Fibroblast of lung (primary cell): ENCODE measurements at places on chromosomes 11 and 22.

- DNase-seq, result no peak
These were observed 426.4 kb upstream of the LUZP2 start for GRCh38 chr11:24070435-24070834.

DNA sequence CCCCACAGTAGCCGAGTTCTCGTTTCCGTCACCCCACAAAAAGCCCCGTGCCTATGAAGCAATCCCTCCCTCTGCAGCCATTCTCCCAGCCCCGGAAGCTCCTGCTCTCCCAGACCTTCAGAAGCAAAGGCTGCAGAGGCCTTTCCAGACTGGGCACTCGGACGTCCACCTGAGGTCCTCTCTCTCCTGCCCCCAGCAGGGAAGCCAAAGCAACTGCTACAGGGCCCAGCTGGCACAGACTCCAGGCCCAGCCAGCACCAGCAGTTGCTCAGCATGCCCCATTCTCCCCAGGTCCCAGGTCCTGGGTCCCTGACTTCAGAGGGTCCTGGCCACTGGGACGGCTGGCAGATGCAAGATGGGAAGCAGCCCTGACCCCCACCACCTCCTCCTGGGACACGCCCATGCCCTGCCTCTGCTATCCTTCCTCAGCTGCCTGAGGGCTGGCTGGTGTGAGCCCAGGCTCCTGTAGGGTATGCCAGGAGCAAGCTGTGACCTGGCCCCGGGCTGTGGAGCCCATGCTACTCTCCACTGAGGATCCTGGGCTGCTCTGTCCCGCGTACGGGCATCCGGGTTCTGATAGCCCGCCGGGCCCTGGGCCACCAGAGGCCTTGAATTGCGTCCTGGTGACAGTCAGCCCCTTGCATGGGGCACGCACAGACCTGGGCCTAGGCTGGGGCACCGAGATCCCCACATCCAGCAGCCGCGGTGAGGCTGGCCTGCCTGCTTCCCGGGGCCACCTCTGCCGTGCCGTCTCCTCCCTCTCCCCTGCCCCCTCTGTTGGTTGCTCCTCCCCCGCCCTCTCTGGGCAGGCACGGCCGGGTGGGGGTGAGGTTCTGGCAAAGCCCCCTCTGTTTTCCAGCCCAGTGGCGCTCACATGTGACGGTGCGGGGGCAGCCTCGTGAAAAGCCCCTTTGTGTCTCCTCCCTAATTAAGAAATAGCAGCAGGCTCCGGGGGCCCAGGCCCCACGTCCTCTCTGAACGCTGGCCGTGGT is 1310.3 kb downstream of the BRD1 start:
- no peak for DNase-seq

DNA sequence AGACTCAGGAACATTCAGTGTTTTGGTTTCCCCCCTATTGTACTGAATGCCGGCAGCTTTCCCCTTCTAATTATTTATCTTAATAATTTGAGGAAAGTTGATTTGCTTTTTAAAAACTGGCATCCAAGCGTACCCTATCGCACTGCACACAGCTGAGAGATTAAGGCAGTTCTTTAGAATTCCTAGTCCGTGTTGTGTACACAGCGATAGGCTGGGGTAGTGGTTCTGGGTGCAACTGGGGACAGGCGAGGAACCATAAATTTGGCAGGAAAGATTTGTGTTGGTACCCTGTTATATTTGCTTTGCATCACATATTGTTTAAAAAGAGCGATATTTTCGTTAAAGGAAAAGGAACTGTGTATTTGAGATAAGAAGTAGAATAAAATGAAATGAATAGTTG is 39.2 kb downstream of the PTPRJ start:
- no peak for DNase-seq

DNA sequence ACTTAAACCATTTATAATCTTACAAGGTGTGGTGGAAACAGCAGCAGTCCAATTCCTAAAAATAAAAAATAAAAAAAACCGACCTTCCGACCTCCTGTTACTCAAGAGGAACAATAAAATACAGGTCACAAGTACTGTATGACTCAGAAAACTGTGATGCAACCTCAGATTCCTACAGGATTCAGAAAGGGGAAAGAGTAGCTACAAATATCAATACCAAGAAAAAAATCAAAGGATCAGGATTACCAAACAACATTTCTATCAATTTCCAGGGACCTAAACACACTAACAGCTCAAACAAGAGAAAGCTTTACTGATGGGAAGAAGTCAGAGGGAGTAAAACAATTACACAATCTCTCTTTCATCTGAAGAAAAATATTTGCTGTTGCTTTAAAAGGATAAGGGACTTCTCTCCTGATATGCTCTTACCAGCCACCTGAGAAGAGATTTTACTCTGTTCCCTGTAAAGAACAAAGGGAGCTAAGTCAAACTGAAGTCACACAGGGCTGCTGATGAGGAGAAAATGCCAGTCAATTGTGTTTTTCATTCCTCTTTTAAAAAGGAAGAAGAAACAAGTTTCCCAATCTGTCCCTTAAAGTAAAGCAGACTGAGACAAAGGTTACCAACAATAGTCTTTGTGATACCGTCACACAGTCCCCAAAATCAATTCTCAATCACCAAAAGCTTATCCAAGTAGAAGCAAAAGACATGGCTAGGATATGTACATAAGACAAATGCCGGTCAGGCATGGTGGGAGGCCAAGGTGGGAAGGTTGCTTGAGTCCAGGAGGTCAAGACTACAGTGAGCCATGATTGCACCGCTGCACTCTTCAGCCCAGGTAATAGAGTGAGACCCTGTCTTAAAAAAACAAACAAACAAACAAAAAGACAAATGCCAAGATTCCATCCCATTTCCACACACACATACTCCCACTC is 39.3 kb downstream of the AMBRA1 start:
- DNase-seq, result peak; percentile 82

DNA sequence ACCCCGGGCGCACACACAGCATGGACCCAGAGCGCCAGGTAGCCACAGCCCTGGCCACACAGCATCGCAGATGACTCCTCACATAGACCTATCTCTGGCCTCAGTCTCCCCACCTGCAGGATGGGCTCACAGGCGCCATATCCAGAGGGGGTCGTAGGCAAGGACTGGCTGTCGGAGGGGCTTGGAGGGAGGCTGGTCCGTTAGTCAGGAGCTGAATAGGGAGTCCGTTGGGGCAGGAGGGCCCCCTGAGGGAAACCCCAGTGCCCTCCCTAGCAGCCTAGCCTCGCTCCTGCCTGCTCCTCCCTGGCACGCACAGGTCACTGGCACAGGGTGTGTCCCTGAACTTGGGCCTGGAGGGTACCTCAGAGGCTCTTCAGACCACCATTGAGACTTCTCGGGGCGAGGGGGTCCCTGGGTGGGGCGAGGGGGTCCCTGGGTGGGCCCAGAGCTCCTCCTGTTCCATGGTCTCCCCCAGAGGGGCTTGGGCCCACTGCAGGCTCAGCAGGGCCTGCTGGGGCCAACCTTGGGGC is 2.0 kb downstream of the PLXNB2 start:
- DNase-seq, result no peak

GRCh38 chr11:118238421-118238820 is 13.6 kb upstream of the JAML start:
- DNase-seq, result no peak

- DNase-seq, result no peak
These were observed 5.9 kb upstream of the GLB1L3 start for GRCh38 chr11:134270250-134270714.

DNA sequence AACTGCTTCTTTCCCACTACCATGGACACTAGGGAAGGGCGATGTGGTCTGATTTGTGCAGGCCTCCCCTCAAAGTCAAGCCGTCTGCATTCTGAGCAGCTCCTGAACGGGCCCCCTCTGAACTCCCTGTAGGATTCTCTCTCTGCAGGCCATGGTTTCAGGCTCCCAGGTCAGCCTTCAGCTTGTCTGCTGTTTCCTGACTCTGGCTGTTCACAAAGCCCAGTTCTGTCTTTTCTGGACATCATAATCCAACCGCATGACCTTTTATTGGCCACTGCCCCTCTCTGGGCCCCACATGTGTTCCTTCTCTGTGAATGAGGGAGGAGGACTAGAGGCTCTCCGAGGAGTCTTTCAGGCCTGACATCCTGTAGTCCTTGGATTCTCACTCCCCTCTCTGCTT is 161.0 kb downstream of the FEZ1 start:
- DNase-seq, result no peak

DNA sequence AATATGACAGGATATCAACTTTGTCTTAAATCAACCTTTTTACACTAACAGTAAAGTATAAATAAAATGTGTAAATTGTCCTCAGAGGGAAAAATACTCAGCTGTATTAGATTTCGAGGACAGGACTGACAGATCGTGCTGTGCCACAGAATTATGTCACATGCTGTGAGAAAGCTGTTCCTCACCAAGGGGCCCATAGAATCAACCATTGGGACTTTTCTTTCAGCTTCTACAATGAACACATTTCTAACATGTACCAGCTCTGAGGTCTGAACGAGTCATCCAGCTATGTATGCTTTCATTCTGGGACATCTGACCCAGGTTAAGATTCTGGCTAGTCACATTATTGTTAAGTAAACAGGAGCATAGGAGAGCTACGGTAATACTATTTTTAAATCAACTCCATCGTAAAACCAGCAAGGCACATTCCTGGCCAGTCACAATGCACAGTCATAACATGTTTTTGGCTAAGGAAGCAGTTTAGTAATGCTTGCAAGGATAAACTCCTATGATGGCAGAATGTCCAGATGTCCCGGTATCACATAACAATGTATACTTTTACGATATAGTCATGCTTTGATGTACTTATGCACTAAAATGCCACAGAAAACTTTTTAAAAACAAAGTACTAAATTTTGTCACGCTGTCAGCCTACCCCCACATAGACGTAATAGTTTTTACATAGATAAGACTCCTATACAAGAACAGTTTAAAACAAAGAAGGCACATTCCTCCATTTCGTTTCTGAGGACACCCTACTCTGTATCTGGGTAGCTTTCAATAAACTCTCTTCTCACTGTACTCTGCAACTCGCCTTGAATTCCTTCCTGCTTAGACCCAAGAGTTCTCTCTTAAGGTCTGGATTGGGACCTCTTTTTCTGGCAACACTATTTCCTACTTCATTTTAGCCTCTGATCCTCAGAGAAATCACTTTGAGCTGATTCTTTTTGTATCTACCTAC is 27.4 kb downstream of the ZNF214 start:
- DNase-seq, result peak; percentile 88

DNA sequence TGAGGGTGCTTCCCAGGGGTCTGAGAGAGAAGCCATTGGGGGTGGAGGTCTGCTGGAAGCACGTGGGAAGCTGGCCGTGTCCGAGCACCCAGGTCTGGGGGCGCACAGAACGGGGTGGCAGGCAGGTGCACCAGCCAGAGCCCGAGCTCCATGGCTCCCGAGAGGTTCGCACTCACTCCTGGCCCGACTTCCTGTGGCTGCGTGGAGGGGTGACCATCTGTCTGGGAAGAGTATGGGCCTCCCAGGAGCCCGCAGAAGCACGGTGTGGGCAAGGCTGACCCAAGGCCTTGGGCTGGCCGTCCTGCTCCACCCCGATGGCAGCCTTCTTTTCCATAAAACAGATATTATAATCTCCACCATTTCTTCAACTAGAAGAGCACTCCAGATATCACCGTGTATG is 256.0 kb upstream of the B3GAT1 start:
- DNase-seq, result no peak

DNA sequence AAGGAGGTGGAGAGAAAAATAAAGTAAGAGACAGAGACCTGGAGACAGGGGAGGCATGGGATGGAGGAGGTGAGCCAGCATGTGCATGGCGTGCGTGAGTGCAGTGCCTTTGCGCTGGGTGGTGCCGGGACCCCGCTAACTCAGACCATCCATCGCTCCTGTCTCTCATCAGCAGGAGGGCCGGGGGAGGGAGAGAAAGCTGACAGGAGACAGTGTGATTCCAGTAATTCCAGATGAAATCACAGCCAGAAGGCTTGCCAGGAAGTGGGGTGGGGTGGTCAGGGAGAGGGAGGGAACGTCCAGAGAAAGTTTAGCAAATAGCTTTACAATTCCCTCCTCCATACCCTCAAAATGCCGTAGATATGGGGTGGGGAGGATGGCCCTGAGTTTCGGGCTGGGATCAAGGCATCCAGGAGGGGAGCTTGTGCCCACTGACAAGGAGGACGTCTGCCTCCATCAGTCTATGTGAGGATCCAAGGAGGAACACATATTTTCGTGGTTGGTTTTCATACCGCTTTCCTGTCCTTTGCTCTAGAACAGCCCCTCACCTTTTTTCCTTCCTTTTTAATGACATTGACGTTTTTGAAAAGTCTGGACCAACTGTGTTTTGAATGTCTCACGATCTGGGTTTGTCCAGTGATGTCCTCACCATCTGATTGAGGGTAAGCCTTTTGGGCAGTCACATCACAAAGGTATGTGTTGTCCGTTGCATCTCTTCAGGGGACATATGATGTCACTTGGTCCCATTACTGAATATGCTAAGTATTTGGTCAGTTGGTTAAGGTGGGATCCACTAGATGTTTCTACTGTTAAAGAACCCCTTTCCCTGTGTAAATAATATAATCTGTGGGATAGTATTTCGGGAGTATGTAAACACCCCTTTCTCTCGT is 567.3 kb downstream of the MIAT start:
- DNase-seq, result no peak

DNA sequence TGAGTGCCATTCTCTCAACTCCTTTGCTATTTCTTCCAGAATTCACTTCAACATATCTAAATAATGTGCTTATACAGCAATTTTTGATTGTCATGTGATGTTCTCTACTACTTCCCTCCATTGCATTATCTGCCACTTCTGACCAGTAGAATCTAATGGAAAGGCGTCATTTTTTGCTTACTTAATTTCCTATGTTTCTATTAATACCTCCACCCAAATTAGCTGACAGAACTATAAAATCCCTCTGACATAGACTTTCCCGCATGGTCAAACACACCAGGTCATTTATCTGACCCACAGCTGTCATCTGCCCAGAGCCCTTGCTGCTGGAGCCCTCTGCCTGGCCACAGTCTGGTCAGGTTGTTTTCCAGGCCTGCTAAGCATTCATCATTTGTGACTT is 258.6 kb upstream of the NARS2 start:
- no peak for DNase-seq

DNA sequence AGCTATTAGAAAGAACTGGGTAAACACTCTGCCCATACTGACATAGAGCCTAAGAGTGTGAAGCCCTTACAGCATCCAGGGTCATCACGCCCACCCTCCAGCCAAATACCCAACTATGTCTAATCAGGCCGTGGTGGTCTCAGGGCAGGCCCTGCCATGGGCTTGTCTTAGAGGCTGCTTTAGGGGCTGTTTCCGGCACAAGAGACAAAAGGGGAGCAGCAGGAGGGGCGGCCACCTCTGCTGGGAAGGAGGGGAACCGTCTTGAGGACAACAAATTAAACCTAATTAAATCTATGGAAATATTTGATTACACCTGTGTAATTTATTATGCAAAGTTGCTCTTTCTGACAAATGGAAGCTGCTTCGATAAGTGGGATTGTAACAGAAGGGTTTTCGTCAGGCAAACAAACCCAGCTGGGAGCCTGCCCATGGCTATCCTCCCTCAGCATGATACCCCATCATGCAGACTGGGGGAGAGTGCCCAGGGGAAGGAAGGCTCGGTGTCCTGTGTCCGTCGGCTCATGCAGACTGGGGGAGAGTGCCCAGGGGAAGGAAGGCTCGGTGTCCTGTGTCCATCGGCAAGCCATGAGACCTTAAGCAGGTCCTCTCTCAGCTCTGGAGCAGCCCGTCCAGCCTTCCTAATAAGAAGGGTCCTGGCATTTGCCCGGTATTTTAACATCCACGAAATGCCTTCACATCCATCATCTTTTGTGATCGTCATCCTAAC is 163.6 kb upstream of the B3GAT1 start:
- no peak for DNase-seq
